ENCODE measurements at places on chromosomes 4 and X.

DNA sequence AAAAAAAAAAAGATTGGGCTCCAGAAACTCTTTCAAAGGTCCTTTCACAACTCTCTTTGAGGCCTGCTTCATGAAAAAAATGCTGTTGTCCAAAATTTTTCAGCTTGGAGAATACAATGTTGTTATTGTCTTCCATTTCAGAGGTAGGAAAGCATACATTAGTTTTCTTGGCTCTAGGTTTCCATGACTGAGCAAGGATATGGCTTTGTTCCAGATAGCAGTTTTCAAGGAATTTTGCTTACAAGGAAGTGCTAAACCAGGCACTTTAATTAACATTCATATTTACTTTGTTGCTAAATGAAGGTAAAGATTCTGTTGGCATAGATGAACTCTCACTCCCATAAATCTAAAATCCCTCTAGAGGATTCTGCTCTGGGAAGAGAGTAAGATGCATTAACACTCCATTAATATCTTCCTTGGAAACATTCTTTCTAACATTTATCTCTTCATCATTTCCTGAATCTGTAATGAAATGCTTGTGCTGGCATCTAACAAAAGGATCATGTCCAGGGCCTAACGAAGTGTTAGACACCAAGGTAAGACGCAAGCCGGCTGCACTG is 118.4 kb downstream of the COL25A1 start:
- no peak for DNase-seq

DNA sequence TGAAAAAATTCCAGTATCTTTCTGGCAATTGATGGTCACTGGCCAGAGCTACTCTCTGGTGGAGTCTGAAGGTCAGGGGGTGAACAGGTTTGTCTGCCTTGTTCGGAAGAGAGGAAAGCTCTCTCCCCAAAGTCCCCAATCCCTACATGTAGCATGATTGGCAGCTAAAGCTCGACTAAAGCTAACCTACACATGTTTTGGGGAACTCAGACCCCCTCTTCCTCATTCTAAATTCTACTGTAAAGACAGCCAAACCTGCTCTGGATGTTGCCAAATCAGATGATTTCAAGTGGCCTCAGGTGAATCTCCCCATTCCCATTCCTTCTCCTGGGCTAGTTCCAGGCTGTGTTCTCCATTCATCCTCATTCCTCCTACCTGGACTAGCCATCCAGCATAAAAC is 84.1 kb downstream of the MSN start:
- DNase-seq, result no peak

DNA sequence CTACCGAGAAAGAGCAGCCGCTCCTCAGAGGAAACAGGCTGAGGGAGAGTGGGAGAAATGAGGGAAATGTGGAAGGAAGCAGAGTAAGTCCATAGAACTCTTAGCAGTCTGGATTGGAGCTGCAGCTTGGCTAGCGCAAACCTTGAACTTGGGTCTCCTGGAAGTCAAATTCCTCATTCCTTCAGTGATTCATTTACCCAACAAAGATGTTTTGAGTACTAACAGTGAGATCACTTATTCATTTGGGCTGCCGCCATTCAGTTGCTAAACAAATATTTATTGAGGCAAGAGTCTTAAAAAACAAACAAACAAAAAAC is 51.5 kb downstream of the SEL1L3 start:
- DNase-seq, result no peak

DNA sequence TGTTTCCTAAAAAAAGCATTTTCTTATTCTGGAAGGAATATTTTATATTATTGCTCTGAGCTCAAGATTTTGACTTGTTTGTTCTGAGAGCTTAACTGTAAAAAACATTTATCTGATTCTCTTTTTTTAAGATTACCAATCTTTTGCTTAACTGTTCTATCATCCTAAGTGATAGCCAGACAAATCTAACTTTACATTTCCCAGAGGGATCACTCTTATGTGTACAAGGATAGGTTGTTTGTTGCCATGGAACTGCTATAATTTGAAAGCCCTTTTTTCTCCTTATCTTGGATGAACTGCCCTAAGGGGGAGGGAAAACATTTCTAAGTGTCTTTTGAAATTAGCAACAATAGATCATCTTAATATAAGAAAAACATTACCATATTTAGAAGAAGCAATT is 494.7 kb downstream of the TRAM1L1 start:
- DNase-seq, result no peak

DNA sequence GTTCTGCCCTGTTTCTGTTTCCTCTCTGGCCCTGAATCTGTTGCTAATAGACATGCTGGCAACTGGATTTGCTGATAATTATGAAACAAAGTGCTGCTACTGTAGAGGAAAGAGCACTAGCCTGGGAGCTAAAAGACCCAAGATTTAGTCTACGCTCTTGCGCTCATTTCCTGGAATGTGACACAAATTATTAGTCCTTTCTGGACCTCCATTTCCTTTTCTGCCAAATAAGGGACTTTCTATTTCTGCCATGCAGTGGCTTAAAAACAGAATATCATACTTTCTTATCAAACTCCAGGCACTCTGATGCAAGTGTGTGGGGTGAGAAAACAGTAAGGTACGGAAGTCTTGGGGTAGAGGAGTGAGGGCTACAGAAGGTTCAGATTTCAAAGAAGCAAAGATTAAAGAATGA is 48.3 kb upstream of the GPR174 start:
- DNase-seq, result no peak

GRCh38 chr4:35100932-35101331 is 1143.4 kb downstream of the ARAP2 start:
- DNase-seq, result no peak

GRCh38 chr4:172207886-172208285 is 394.7 kb downstream of the GALNTL6 start:
- DNase-seq, result no peak

DNA sequence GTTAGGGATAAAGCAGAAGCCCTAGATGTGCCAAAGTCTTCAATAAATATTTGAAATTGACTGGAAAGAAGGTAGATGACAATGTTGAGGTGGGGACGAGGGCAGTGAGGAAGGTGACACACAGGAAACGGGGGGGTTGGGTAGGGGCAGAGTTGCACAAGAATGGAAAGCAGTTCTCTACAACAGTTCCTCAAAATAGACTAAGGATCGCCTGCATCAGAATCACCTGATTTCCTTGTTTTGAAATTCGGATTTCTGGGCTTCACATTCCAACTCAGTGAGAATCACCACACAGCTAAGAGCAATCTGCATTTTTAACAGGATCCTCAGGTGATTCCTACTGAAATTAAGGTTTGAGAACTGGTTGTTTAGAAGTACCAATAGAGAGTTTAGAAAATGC is 70.6 kb downstream of the ARFIP1 start:
- DNase-seq, result peak; percentile 54

- peak; percentile 75 for DNase-seq
Observed at GRCh38 chr4:175394208-175394607, 417.9 kb downstream of the GPM6A start.
